ENCODE measurements at places on chromosomes 11 and 22.

- DNase-seq, result peak; percentile 43
Measured at GRCh38 chr22:39388261-39389011, 11.1 kb upstream of the TAB1 start.

GRCh38 chr11:17986007-17986710, 26.7 kb downstream of the SERGEF start:
- no peak for DNase-seq

DNA sequence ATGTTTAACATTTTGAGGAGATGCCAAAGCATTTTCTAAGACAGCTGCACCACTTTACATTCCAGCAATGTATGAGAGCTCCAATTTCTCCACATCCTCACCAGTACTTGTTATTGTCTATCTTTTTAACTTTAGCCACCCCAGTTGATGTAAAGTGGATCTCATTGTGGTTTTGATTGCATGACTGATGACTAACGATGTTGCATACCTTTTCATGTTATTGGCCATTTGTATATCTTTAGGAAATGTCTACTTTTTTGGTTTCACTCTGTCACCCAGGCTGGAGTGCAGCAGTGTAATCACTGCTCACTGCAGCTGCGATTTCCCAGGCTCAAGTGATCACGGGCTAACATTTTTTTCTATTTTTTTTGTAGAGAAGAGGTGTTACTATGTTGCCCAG, 8.9 kb downstream of the TTC28 start:
- no peak for DNase-seq

DNA sequence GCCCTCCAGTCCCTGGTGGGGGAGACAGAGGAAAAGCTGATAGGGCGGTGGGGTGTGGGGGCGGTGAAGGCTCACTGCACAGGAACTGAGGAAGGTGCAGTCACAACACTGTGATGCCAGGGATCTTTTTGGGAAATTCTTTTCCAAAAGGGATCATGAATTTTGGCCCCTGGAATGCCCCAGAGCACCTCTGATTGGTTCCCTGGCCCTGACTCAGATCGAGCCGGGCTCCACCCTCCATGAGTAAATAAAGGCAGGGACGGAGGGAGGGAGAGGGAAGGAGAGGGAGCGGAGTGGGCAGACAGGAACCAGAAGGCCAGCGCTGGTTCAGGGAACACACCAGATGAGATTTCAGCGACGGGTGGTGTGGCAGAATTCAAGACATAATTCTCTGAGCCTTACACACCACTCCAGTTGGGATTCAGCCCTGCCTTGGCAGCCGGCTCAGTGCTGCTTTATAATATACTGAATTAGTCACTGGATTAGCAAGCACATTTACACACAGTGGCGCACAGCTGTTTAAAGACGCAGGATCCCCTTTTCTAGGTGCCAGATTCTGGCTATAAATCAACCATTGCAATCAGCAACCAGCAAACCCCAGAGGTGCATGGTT, 80.3 kb downstream of the ETS1 start:
- DNase-seq, result peak; percentile 74

GRCh38 chr11:29448246-29448877, 568.5 kb downstream of the KCNA4 start:
- DNase-seq, result no peak

DNA sequence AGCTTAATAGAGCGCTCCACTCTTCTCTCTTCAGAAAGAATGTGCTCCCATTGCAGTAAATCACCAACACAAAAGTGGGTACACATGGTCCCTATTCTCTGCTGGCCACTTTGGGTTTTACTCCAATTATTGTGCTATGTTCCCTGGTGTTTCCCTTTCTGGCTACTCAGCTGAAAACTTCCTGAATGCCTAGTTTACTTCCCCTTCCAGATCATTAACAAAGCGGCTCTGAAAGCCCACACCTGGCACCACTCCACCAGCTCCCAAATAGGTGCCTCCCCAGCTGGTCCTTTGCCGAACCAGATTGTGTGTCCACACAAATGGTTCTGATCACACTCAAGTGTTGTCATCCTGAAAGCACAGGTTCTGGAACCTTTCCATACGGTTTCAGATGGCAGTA, 443.7 kb downstream of the NTM start:
- DNase-seq, result no peak

- DNase-seq, result no peak
Measured at GRCh38 chr11:79047321-79047720, 393.5 kb downstream of the TENM4 start.

GRCh38 chr11:60875366-60876167, 8.2 kb downstream of the ZP1 start:
- no peak for DNase-seq

GRCh38 chr11:3359092-3359824, 19.7 kb downstream of the ZNF195 start:
- no peak for DNase-seq

- DNase-seq, result no peak
Measured at GRCh38 chr11:6895010-6895409, 2.7 kb upstream of the OR2D2 start.

GRCh38 chr11:34302046-34302921, 55.5 kb downstream of the ABTB2 start:
- no peak for DNase-seq

GRCh38 chr11:36488096-36488495, 22.0 kb downstream of the TRAF6 start:
- no peak for DNase-seq

DNA sequence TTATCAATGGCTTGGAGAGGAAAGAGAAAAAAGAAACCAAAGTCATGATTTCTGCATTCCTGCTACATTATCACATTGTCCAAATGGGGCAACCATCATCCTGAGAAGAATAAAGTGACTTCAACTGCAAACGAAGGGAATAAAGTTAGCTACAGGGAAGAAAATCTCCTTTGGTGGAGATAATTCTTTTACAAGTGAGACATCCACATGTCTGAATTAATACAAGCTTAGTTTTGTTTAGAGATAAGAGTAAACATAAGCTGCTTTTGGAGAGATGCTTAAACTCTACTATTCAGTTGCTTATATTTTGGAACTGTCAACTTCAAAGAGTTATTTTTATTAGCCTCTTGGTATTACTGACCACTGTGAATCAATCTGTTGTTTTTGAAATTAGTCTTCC, at the start of gene OR52L1:
Gene OR52L1 (minus strand): TSS at position 101 of the 400 bp plus-strand sequence. CDS start 55 bp downstream, at position 46.
- DNase-seq, result no peak

GRCh38 chr22:43013355-43014315, 1.3 kb downstream of the PACSIN2 start:
- DNase-seq, result no peak

GRCh38 chr11:123377355-123377754, 52.7 kb upstream of the GRAMD1B start:
- DNase-seq, result no peak

GRCh38 chr11:114762408-114762807, 84.1 kb downstream of the NXPE2 start:
- peak; percentile 58 for DNase-seq

- DNase-seq, result no peak
Measured at GRCh38 chr11:61826930-61827570, 1.1 kb upstream of the FADS2 start.

DNA sequence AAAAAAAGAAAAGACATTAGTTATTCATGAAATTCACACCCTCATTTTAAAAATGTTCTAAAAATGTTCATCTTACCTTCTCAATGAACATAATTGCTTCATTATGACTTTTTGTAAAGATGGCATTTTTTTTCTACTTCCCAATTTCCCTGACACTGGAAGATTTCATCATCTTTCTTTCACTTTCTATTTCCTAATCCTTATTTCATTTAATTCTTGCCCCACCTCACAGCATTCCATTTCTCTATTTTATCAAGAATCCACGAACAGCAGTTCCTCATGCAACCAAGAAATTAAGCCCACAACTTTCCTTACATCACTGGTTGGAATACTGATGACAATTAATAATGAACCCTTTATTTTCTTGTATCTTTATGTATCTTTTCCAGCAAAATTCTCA, 1.9 kb downstream of the PATL1 start:
- DNase-seq, result no peak

- DNase-seq, result no peak
Measured at GRCh38 chr11:125443767-125444311, 52.2 kb downstream of the FEZ1 start.

- DNase-seq, result no peak
Measured at GRCh38 chr11:130876100-130876499, 40.2 kb downstream of the SNX19 start.

GRCh38 chr11:91820709-91821108, 403.9 kb upstream of the FAT3 start:
- no peak for DNase-seq

DNA sequence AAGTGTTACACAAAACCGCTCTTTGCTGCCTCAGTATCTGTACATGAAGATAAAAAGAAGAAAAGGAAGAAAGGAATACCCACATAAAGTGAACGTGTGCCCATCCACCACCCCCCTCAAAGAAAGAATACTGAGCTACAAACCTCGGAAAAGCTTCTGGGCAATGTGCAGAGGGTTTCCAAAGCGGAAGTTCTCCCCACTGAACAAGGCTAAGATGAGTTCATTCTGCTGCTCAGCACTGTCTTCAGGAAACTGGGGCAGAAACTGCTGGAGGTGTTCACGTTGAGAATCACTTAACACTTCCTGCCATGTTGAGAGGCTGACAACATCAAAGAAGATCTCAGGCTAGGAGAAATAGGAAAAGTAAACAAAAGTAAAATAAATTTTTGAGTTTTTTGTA, 6.9 kb downstream of the NFRKB start:
- no peak for DNase-seq
